ENCODE measurements at places on chromosomes 3 and 15.

DNA sequence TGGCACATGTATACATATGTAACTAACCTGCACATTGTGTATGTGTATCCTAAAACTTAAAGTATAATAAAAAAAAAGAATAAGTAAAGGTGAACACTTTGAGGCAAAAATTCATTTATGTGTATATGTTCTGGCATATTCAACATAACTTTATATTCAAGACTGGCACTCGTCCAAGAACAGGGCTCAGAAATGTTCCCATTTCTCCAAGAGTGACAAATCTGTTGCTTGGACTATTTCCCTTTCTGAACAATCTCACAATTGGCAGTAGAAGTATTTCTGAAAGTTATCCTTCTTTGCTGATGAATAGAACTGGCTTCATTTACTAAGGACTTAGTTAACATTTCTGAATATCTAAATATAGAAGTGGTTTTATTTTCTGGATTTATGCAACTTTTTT is 212.8 kb downstream of the ADAMTSL3 start:
- no peak for DNase-seq

GRCh38 chr3:188664795-188665194 is 507.0 kb upstream of the TPRG1 start:
- DNase-seq: peak; percentile 18

GRCh38 chr3:144097163-144097562 is 125.5 kb downstream of the DIPK2A start:
- DNase-seq: no peak

DNA sequence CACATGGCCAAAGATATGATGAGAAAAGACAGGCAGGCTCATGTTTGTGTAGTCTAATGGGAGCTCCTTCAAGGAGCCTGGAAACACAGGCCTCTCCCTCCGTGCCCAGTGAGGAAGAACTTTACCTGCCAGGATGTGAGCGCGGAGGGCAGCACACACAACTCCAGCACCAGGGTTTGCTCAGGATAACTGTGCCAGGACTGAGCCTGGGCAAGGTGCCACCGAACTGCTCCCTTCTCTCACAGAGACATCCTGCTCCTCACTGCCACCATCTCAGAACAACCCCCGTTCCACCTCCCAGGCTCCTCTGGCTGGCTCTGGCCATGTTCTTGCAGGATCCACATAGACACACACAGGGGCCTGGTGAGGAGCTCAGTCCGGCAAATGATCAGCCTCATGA is 87.4 kb downstream of the NUP210 start:
- DNase-seq: no peak

DNA sequence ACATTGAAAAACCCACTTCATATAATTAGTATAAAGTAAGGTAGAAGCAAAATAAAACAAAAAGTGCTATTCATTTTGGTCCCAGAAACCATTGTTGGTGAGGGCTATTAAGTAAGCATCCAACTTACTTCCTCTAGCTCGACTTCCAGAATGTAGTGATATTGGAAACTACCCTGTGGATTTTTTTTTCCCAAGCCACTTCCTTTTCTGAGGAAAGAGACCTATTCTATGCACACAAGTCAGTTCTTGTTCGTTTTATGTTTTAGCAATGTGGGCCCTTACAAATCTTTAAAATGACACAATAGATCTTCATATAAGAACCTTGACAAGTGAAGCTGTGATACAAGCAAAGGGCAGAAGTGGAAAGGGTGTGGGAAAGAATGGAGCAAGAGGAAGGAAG is 402.0 kb upstream of the TBL1XR1 start:
- no peak for DNase-seq

DNA sequence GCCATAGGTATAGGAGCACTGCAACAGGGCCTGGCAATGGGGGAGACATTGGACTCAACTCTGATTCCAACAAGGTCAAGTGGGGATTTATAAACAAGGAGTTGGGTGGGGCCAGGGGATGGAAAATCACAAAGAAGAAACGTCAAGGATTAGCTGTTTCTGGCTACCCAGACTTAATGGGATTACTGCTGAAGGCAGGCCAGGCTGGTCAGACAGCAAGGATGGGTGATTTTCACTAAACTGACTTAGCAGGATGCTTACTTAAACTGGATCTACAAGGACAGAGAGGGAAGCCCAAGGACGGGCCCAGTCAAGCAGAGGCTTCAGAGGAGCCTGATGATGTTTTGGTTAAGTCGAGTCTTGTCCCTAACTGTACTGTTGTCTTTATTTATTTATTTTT is 76.2 kb downstream of the USP13 start:
- no peak for DNase-seq

DNA sequence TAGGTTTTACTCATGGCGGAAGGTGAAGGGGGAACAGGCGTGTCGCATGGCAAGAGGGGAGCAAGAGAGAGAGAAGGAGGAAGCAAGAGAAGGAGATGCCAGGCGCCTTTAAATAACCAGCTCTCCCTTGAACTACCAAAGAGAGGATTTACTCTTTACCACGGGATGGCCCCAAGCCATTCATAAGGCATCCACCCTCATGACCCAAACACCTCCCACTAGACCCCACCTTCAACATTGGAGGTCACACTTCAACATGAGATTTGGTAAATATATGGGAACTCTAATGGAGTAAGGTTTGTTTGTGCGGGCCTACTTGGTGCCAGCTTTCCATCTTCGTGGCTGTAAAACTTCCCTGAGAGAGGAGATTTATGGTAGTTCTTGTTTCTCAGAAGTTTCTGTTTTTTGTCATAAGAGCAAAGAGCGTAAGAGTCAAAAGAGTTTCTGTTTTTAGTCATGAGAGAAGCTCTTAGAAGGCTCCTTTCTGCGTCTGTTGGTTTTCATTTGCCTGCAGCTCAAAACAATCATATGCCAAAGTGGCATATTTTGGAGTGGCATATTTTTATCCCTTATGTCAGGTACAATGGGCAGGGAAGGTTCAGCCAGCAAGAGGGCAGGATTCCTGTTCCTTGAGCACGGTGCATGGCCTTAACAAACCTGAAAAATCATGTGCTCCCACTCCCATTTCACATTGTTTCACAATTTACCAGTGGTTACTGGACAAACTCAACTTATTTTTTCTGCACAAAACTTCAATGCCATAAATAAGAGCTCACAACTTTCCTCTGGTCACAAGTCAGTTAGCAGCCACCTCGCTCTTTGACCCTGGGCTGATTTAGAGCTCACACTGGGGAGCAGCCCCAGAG is 12.5 kb downstream of the PML start:
- DNase-seq: no peak

DNA sequence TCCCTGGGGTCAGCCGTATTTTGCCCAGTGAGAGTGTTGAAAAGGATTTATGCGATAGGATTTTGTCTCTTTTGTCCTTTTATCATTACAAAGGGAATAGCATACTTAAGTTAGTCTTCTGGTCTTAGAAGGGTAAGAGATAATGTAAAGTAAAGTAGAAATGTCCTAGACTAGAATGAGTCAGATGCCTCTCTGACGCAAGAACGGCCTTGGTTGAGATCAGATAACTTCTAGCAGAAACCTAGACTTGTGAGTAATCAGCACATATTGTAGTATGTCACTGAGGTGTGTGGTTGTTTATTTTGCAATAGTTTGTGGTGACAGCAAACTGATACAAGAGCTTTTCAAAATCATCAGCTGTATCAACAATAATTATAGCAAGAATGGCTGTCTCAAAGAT is 866.1 kb downstream of the NSUN3 start:
- DNase-seq: no peak

GRCh38 chr15:89781891-89782618 is 5.9 kb downstream of the MESP2 start:
- no peak for DNase-seq

DNA sequence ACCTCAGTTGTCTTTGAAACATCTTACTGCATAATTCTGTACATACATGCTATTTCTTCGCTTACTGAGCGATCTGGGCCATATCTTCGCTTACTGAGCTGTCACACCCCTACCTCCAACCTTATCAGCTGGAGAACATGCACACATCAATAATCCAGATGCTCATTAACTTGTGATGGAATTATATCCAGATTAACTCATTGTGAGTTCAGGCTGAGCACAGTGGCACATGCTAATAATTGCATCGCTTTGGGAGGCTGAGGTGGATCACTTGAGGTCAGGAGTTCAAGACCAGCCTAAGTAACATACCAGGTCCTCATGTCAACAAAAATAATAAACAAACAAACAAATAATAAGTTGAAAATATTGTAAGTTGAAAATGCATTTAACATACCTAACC is 19.3 kb upstream of the ANXA2 start:
- no peak for DNase-seq

DNA sequence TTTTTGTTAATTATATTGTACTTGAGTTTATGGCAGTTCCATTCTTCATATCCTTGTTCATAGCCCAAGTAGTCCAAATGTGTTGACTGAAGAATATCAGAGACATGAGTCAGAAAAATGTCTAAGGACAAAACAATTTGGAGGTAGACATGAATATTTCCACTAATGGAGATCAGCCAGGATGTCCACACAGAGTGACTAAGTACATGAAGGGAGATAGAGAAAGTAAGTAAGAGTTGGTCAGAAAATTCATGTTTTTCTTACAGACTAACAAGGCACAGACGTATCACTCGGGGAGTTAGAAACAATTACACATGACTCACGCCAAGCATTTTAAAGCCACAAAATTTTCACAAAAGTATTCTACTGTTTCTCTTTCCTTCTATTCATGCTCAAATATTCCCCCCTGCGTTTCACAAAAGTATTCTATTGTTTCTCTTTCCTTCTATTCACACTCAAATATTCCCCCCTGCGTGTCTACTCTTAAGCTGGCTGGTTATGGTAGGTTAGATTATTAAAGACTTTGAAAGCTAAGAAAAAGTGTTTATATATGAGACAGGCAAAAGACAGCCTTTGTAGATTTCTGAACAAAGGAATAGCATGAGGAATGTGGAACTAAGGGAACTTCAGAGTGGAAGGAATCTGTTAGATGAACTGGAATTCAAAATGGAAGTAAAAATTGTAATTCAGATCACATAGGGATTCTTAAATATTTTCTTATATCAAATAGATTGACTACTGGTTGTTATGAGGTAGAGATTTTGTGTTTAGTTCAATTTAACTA is 648.7 kb upstream of the CCDC54 start:
- no peak for DNase-seq

DNA sequence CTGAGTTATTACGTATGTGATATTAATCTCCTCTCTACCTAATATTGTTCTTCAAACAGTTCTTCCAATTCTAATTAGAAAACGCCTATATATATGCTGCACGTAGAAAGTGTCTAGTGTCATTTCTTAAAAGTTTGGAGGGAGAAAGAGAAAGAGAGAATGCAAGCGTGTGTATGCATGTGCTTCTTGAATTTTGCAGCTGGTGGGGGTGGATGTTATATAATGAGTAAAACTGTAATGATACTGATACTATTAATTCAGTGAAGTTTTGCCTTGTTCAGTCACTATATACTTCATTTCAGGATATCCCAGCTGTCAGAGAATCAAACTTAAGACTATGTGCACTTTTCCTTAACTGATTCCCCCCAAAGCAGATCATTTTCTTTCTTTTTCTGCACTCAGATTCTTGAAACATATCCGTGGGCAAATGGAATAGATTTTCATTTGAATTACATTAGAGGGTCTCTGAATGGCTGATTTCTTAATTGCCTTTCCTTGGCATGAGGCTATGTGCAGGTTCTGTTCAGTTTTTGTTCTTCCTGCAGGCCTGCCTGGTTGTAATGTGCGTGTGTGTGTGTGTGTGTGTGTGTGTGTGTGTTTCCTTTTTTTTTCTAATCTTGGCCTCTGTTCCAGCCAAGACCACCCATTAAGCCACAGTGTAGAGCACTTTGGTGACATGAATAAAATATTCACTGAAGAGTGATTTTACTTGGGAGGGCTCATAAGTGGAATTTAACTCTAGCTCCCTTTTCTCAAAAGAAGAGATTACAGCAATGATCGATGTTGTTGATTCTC is 617.5 kb downstream of the RBMS3 start:
- no peak for DNase-seq

GRCh38 chr3:161372321-161373260 is 1.3 kb upstream of the SPTSSB start:
- peak; percentile 49 for DNase-seq

GRCh38 chr15:62717496-62717895 is 325.1 kb upstream of the TPM1 start:
- DNase-seq: no peak

DNA sequence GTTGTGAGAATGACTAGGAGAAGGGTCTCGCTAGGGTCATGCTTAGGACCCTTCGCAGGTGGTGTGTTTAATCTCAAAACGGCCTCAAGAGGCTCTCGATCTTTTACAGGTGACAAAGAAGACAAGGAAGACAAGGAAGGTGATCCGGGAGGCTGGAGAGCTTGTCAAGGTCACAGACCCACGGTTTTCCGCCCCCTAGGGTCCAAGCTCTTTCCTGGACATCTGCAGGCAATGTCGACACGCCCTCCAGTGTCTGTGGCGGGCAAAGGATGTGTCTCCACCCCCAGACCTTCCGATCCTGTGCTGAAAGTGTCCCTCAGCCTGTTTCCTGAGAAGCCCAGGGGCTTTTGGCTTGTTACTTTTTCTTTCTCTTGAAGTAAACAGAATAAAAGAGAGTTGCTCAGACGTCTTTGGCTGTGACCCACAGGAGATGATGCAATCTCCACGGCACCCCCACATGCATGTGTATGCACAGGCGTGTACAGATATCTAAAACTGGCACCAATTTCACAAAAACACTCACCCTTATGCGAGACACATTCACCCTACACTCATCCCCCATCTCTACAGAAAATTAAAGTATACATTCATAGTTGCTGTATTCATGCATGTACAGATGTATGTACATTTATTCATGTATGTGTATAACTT is 108.8 kb downstream of the KLF13 start:
- peak; percentile 89 for DNase-seq

- DNase-seq: no peak
These were observed 74.9 kb downstream of the PFN2 start for GRCh38 chr3:149895769-149896168.

GRCh38 chr15:88187195-88187594 is 69.3 kb downstream of the NTRK3 start:
- DNase-seq: no peak

DNA sequence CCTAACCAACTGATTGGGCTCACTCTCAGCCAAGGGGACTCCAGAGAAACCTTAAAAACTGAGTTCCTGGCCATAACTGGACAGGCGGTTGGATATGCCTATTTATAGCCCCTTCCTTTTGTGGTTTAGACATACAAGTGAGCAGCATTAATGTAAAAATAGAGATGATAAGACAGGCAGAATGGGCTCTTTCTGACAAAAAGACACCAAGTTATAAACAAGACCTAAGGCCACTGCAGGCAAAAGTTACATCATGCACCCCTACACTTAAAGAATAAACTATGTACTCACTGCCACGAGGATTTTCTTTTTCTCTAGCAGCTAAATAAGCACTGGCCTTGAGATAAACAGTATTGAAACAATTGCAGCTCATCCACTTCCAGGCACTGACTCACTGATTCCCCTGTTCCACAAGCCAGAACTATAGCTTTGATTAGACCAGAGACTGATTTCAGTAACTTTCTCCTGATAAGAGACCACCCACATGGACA is 30.1 kb downstream of the SUCNR1 start:
- DNase-seq: no peak

- no peak for DNase-seq
These were observed 197.8 kb downstream of the TBC1D5 start for GRCh38 chr3:17544632-17545031.

DNA sequence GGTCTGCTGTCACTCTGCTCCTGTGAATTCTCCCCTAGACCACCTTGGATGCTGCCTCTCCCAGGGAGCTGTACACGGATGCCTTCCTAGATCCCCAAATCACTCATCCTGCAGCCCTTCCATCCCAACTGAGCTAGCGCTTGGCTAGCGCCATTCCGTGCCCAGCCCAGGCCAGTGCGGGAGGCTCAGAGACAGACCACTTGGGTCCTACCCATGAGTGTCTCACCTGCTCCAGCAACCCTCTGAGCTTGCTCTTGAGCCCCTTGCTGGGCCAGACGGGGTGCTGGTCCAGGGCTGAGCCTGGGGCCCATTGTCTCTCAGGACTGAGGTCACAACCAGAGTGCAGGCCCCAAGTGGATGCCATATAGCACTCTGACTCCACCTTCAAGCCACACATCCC is 17.7 kb downstream of the SH2D7 start:
- no peak for DNase-seq

All from CD4-positive, alpha-beta T cell treated with Interleukin-17A for 4 hours (primary cell).